Ascending aorta (tissue), 2 donors: ENCODE measurements at places on chromosomes 5 and 9.

DNA sequence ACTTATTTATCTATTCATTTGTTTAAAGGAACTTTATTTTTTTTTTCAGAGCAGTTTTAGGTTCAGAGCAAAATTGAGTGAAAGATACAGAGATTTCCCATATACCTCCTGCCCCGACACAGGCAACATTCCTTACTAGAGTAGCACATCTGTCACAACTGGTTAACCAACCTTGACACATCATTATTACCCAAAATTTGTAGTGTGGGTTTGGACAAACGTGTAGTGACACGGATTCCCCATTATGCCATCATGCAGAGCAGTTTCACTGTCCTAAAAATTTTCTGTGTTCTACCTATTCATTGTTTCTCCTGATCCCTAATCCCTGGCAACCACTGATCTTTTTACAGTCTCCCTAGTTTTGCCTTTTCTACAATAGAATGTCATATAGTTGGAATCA lies 57.3 kb upstream of the LHFPL2 start:
- no peak for DNase-seq

GRCh38 chr5:112013660-112014059 lies 256.7 kb upstream of the NREP start:
- DNase-seq, result no peak

GRCh38 chr5:16427587-16427986 lies 38.0 kb downstream of the ZNF622 start:
- no peak for DNase-seq

- no peak for DNase-seq
These were observed 77.3 kb upstream of the ZNF366 start for GRCh38 chr5:72584466-72584865.

DNA sequence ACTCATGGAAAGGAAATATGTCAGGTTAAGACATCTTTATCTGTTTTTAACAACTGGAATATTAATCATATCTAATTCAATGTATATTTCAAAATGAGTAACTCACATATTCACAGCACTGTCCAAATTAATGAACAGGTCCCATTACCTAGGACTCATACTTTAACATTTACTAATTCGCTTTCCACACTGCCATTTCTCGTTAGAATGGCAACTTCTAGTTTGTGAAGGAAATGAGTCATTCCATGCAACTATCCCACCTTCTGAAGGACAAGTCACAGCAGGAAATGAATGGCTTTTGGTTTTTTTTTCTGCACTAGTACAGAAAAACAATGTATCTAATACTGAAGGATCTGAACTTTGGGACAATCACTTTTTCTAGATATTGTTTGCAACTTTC lies 24.6 kb upstream of the IFNK start:
- DNase-seq, result no peak

- DNase-seq, result no peak
These were observed 69.4 kb upstream of the LHFPL2 start for GRCh38 chr5:78717674-78718584.

GRCh38 chr9:37747271-37747753 lies 6.3 kb upstream of the TRMT10B start:
- no peak for DNase-seq

DNA sequence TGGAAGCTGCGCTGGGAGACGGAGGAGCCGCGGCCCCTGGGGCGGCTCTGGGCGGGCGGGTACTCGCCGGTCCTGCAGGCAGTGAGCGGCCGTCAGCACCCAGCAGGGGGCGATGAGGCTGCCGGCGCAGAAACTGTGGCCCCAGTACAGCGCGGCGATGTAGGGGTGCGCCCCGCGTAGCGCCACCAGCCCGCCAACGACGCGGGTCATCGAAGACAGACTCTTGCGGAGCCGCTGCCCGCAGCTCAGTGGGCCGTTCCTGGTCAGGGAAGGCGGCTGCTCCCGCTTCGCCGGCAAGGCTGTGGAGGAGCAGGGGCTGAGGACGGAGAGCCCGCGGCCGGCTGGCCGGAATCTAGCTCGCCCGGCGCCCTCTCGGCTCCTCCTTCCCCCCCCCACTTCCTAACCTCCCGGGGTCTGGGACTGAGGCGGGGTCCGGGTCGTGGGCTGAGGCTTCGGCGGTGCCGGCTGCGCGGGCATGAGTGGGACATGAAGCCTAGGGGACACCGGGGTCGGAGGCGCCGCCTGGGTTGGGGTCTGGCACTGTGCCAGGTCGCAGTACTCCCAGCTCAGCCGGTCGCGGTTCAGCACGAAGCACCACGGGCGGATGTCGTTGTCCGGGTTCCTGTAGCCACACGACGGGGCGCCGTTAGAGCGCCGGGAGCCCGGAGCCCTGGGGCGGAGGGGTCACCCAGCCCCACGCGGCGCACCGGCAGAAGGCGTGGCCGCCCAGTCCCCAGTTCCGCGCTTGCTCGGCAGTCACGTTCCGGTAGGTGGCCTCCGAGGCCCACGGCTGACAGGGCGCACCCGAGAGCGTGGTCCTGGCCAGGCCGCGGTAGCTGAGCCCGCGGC lies 3.6 kb upstream of the PFN3 start:
- DNase-seq, result no peak

DNA sequence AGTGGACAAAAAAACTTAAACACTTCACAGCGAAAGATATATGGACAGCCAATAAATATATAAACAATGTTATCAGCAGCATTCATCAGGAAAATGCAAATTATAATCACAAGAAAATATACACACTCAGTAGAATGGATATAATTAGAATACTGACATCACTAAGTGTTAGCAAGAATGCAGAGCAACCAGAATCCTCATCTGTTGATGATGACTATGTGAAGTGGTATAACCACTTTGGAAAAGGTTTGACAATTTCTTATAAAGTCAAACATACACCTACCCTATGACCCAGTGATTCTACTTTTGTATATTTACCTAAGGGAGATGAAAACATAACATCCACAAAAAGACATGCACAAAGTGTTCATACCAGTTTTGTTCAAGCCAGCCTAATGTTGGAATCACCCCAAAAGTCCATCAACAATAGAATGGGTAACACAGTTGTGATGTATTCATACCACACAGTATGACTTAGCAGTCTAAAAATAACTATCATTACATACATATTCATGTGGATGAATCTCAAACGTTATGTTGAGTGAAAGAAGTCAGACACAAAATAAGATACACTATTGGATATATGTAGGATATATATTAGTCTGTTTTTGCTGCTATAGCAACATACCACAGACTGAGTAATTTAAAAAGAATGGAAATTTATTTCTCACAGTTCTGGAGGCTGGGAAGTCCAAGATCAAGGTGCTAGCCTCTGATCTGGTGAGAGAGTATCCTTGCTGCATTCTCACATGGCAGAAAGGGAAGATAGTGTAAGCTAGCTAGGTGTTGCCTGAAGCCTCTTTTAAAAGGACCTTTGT lies 148.8 kb upstream of the ADAMTSL1 start:
- DNase-seq, result no peak
